ENCODE measurements at places on chromosomes 13 and 19.

- no peak for DNase-seq
Observed at GRCh38 chr13:103297083-103297482, 230.9 kb upstream of the SLC10A2 start.

- DNase-seq: no peak
Observed at GRCh38 chr19:36819130-36819630, 19.0 kb downstream of the ZNF790 start.

GRCh38 chr13:45280011-45280410 lies 61.0 kb downstream of the TPT1 start:
- DNase-seq: no peak

- DNase-seq: no peak
Observed at GRCh38 chr19:14004619-14005348, 1.3 kb downstream of the RFX1 start.

- DNase-seq: no peak
Observed at GRCh38 chr19:16702123-16702522, 17.5 kb upstream of the NWD1 start.

GRCh38 chr19:37907735-37908455 lies 887 bp downstream of the SIPA1L3 start:
- DNase-seq: no peak

DNA sequence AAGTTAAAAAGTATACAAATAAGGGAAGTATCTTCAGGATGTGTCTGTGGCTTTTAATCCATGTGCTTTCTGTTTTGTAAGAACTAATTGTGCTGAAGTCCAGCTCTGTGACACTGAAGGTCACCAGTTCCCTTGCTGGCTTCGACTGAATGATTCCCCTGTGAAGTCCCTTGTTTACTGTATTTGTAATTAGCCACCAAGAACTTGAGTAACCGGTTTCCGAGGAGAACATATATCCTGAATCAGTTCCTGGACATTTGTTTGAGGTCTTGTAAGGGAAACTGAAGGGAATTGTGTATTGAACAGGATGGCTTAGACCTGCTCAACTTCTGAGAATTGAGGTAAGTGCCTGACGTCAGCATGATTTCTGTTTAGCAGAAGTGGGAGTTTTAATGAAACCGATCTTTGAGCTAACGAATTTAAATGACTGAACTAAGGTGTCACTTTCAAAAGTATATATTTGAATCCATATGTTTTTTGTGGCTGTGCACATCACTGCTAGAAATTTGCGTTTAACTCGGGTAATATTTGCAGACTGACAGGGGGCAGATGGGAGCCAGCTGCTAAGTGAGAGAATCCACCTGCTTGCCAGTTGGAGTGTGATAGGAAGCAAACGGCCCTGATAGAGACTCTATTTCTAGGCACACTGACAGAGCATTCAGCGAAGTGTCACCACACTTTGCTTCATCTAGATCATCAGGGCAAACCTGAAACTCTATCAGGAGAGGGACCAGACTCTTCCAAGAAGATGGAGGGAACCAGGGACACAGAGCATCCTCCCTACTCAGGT lies 530.0 kb downstream of the RFC3 start:
- no peak for DNase-seq

DNA sequence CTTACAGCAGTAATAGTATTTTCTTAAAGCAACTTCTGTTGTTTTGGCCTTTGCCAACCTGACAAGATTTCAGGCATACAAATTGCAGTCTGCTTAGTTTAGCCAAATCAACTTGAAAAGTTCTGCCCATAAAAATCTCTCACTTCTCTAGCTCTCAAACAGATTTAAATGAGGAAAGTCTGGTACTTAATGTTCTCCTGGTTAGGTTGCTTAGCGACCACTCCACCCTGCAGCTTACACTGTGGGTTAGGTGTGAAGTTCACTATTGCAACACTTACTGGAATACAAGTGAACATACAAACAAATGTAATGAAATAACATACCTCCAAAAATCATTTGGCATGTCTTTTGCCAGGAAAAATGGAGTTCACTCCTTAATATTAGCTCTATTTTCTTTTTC lies 178.7 kb upstream of the PCDH9 start:
- no peak for DNase-seq

- DNase-seq: no peak
Observed at GRCh38 chr13:33037673-33038072, 21.4 kb downstream of the KL start.

DNA sequence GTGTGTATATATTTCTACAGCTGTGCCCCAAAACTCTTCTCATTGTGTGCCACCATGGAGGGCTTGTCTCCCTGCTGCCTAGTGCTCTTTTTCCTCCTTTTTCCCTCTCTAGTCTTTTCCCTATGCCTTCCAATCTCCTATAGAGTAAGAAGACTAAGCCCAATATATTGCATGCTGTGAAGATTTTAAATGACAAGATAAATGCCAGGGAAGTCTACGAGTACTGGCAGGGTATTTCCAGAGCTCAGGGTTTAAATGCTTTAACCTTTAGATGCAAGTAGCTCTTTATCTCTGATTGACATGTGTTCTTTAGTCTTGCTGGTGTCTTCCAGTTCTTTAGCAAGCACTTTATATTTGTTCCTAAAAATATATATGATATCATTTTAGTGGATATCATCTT lies 200.7 kb downstream of the SLITRK1 start:
- DNase-seq: no peak

GRCh38 chr19:32427536-32427935 lies 22.0 kb downstream of the DPY19L3 start:
- DNase-seq: no peak

GRCh38 chr19:19259741-19260140 lies 13.4 kb downstream of the TM6SF2 start:
- DNase-seq: no peak

- no peak for DNase-seq
Observed at GRCh38 chr13:30864433-30865122, 41.5 kb upstream of the MEDAG start.

GRCh38 chr13:77660841-77661250 lies 36.6 kb upstream of the SLAIN1 start:
- no peak for DNase-seq

DNA sequence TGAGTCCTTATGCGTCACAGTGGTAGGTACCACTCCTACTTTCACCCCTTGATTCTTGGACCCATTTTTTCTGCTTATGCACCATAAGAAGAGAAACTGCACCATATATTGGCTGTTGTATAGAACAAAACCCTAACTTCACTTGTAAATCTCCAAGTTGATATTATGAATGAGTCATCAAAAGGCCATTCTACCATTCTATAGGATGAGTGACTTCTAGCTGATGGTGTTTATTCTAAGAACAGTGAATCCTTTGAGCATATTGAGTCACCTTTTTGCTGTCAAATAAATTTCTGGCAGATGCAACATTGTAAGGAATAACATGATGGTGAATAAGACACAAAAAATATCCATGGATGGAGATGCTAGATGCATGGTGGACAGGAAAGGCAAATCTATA lies 57.7 kb downstream of the POLR1D start:
- no peak for DNase-seq

GRCh38 chr19:38658462-38659306 lies 11.2 kb downstream of the ACTN4 start:
- DNase-seq: no peak

DNA sequence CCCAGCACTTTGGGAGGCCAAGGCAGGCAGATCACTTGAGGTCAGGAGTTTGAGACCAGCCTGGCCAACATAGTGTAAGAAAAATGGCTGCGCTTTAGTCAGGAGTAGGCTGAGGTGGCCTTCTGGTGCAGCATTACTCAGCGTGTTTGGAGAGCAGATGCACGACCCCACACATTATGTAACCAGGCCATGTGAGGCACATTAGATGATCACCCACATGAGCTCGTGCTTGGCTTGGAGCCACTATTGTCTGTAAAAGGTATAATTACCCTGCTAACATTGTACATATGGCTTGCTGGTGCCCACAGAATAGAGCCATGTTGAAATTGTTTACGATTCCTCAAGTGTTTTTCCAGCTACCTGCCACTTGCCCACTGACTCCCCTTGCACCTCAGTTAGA lies 24.0 kb upstream of the SCEL start:
- DNase-seq: no peak

- DNase-seq: no peak
Observed at GRCh38 chr13:113552079-113552478, 32.5 kb upstream of the TFDP1 start.

All from stimulated activated CD8-positive, alpha-beta memory T cell treated with anti-CD3 and anti-CD28 coated beads, Interleukin-4, amount 100 ng/mL, for 4 hours (primary cell).